ENCODE measurements at places on chromosomes 7 and 10.

DNA sequence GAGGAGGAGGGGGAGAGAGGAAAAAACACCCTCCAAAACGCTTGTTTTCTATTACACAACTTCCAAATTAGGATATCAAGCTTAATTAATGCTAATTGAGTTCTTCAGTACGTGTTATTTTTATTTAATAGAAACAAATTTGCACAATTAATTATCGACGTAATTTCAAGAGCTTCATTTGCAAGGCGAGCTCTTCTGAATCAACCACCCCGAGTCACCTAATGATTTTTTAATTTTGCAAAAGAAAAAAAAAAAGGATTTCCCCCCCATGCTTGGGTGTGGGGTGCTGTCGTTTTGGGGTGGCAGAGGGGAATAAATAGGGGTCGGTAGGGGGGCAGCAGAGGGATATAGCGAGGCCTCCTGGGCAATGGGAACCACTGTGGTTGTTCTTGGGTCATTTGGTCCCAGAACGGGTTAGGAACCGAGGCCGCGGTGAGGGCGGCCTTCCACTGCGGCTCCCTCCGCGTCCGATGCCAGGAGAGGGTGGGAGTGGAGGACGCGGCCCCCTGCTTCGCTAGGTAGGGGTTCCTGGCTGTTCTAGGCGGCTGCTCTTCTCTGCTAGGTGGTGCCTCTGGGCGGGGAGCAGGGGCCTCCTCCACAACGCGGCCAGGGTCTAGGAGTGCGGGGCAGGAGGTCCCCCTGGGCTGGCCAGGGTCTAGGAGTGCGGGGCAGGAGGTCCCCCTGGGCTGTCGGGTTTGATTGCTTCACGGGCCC, 7.3 kb downstream of the UNCX start:
- DNase-seq, result no peak

GRCh38 chr10:52316500-52316899, 2.4 kb downstream of the DKK1 start:
- DNase-seq, result no peak

DNA sequence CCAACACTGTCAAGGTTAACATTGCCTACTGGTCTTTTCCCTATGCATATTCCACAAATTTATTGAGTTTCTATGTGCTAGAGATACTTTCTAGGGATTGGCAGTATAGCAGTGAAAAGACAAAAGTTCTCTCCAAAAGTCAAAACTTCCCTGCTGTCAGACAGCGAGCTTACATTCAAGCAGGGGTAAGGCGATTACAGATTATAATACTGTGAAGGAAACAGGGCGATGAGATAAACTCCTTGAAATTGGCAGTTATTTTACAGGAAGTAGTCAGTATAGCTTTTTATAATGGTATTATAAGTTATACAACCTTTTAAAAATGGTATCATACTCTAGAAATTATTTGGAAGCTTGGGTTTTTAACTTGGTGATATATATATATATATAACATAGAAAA, 9.9 kb downstream of the VPS50 start:
- DNase-seq, result no peak

GRCh38 chr7:142554560-142555532, 194.4 kb upstream of the PRSS1 start:
- no peak for DNase-seq

- DNase-seq, result no peak
Observed at GRCh38 chr10:52740913-52741675, 31.5 kb downstream of the MBL2 start.

GRCh38 chr10:117534321-117535297, 7.9 kb upstream of the EMX2 start:
- no peak for DNase-seq

GRCh38 chr10:98235846-98236245, 32.1 kb downstream of the LOXL4 start:
- no peak for DNase-seq

DNA sequence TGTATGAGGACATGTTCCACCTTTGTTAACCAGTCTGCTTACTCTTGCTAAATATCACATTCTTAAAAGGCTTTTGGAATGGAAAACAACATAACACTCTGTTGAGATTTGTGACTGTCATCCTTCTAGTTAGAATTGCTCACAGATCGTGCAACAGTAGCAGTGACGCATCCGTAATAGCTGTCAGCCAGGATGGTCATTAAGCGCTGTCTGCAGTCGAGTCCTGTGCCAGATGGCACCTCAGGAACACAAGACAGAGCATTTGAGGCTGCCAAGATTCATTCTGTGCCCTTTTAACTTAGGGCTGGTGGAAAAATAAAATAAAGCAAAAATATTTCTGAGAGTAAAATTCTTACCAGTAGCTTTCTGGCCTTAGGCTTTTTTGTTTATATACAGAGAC, 348.6 kb downstream of the ANKRD7 start:
- DNase-seq, result no peak

DNA sequence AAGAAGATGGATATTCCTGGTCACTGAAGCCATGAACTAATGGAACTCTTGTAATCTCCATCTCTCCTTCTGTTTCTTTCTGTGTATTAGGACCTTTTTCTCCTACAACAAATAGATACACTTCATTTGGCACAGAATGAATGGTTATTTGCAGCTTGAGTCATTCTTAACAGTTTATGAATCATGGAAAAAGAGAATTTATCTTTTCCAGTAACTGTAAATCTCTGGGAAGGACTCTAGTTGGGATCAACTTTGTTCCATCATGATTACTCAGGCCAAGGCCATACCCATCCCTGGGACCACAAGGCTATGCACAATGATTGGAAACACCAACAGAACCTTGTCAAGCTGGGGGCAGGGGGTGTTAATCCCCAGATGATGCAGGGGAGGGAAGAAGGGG, 36.1 kb upstream of the MDFIC start:
- DNase-seq, result no peak

- no peak for DNase-seq
Observed at GRCh38 chr7:15389073-15389472, 172.7 kb downstream of the AGMO start.

DNA sequence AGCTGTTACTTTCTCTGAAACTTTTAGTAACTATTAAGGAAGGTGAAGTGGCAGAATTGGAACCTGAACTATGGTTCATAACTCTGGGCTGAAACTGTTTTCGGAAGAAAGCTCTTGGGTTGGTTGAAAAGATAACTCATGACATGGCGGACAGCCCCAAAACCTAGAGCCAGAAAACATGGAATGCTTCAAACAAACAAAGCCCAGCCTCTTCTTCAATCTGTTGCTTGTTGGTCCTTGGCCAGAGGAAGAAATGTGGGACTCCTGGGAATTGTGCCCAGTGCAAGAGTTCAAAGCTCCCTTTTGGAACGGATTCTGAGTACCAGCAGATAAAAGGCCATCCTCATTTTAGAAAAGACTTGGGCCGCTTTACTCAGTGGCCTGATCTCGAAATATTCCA, 52.9 kb upstream of the CACNB2 start:
- DNase-seq, result no peak

DNA sequence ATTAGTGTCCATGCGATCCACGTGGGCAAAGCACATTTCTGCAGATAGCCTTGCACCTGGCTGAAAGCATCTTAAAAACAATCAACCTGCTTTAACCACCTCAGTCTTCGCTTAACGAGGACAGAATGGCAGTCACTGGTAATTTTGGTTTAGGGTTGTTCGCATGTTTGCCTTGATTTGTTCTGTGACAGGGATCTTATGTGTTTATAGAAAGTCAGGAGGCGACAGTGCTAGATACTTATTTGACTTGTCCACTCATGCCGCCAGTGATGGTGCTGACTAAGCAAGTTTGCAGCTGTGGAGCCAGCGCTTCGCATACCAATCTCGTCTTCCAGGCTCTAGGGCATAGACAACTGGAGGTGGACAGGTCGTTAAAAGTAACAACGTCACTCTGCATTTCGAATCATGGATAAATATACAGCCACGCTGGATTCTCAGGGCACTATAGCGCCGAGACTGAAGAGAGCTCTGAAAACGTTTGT, 1.2 kb upstream of the TMEM243 start:
- no peak for DNase-seq

DNA sequence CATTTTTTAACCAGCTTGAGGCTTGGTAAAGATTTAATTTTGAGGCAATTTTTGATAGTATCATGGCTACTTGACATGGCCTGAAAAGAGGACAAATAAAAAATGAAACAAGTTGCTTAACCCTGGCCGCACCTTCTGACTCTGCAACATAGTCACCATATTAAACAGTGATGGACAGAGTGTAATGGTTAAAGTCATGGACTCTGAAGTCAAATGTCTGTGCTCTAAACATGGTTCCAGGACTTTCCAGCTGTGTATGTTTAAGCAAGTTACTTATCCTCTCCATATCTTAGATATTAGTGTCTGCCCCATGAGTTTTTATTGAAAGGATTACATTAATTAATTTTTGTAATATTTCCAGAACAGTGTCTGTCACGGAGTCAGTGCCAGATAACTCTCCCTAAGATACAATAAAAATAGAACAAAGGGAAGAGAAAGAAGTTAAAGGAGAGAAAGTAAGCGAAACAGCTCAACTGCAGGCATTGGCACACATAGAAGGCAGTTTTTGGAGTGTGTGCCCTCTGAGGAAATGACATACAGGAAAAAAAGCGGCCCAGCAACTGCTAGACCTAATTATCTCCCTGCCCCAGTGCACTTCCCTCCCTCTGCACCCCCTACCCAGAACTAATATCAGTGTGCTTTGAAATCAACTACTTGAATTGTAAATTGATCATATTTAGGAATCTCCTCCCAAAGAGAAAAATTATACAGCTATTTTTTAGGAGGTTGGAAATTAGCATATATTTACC, 65.3 kb downstream of the MACC1 start:
- no peak for DNase-seq

DNA sequence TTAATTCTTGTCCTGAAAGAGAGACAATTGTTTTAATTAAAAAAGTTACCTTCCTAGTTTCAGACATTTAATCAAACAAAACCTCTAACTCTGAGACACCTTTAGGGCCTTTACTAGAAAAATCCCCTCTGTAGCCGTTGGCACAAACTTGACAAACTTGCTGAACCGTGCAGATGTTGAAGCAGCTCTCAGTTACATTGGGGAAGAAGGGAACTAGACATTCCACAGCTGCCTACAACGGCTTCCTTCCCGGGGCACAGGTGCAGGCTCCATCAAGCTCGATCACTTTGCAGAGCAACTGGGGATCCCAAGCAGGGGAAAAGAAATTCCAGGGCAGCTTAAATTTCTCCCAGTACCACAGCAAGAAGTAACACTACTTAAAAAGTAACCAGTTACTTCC, 141.3 kb downstream of the SKAP2 start:
- no peak for DNase-seq

DNA sequence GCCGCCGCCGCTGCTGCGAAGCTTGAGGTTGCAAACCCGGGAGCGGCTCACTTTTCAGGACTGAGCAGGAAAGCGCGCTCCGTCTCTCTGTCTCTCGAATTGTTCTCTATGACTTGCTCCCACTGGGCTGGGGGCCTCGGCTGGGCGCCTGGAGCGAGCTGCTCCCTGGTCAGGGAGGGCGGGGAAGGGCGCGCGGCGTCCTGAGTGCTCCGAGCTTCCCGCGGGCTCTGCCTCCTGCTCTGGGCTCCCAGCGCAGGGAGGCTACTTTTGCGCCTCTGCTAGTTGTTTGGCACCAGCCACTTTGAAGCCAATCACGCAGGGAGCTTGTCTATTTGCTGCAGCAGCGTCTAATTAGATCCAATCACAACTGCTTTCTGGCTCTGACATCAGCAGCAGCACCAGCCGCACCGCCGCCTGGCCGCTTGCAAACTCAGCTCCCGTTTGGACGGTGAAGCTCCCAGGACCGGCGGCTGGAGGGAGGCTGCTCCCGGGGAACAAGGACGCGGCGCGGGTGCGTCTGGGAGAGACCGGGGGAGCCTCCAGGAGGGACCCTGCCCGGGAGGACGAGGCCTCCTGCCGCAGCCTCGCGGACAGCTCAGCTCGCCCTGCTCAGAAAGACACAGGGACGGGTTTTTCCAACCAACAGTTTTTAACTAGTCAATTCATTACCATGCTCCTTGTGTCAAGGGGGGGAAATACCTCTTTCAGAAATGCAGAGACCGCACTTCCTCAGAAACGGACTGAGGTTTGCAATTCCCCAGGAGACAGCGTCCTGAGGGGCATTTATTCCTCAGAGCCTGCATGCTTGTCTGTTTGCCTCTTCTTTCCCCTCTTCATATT, at the start of gene ADARB2:
Gene ADARB2 (minus strand): TSS at position 304 of the 840 bp plus-strand sequence.
- no peak for DNase-seq

- no peak for DNase-seq
Observed at GRCh38 chr7:128800567-128800966, 8.8 kb downstream of the CCDC136 start.

DNA sequence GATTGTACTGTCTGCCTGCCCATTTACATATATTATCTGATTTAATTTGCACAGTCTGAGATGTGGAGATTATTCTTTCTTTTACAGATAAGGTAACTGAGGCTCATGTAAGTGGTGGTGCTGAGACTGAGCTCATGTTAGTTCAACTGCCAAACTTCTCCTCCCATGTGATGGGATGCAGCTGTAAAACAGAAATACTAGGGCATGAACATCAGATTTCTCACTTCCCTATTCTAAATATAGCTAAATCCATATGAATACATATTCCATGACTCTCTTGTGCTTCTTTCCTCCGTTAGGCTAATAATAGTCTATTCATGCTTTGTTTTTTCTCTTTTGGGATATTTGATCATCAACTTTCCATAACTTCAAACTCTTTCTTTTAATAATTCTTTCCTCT, 84.7 kb downstream of the PTPRZ1 start:
- DNase-seq, result no peak

DNA sequence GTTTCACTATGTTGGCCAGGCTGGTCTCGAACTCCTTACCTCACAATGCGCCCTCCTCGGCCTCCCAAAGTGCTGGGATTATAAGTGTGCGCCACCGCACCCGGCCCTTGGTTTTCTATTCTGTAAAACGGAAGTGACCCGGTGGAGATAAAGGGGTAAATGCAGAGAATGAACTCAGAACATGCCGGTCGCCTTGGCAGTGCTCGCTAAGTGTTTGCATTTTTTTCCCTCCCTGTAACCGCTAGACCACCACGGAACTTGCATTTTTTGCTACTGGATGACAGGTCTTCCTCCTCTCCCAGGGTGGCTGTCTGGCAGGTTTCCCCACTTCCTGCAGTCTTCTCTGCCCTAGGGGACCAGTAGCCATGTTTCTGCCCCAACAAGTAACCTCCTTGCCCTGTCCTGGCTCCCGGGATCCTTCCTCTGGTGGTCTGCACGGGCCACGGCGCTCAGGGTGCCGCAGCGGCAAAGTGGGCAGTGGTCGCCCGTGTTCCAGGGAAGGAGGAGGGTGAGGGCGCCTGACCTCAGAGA, 18.8 kb upstream of the GNA12 start:
- DNase-seq, result no peak

- no peak for DNase-seq
Observed at GRCh38 chr10:15158448-15158847, 10.0 kb downstream of the NMT2 start.

DNA sequence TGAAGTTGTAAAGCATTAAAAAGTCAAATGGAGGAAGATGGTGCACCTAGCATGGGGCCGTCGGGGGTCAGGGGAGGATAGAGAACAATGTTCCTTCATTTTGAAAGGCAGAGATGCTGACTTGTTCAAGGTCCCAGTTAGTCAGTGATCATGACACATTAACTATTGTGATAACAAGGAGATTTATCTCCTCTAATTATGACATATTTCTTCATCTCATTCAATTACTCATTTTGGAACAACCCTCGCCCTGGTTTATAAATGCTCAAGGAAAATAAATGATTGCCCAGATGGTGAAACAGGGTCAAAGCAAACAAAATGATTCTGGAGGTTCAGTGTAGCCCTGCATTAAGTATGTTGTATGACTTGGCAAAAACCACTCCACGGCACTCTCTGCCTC, 106.2 kb downstream of the ITIH5 start:
- DNase-seq, result no peak

- DNase-seq, result no peak
Observed at GRCh38 chr7:150631084-150631826, 930 bp downstream of the GIMAP6 start.

Measured in activated CD8-positive, alpha-beta memory T cell treated with anti-CD3 and anti-CD28 coated beads for 48 hours (primary cell).